IMR-90 (cell line): ENCODE measurements at places on chromosomes 6 and 20. TPM values are rescaled to one million over a fixed set of nuclear protein-coding genes. Genes with fewer than 3 reads are reported as not detected.

The TBXT gene
- polyA plus RNA-seq: not detected in 2 replicates

The MYLK2 gene
- polyA plus RNA-seq: 0.19 and 0.27 TPM in 2 replicates

The PRKN gene
- 0.09 and 0.15 TPM in 2 replicates for polyA plus RNA-seq

The OOEP gene
- polyA plus RNA-seq: not detected in 2 replicates

The KIAA1586 gene
- polyA plus RNA-seq: 3.5 and 3.6 TPM in 2 replicates

The EPHA7 gene
- not detected in 2 replicates for polyA plus RNA-seq

The PHACTR1 gene
- polyA plus RNA-seq: not detected in 2 replicates

The RRAGD gene
- not detected in 2 replicates for polyA plus RNA-seq

The GPX5 gene
- polyA plus RNA-seq: not detected in 2 replicates

The ECT2L gene
- not detected in 2 replicates for polyA plus RNA-seq

The LRFN2 gene
- not detected in 2 replicates for polyA plus RNA-seq

The CASS4 gene
- 26.5 and 29.6 TPM in 2 replicates for polyA plus RNA-seq

The SLC22A2 gene
- not detected in 2 replicates for polyA plus RNA-seq

The IL20RA gene
- 0.02 TPM in 1 of 2 replicates, not detected in the other for polyA plus RNA-seq

The KIAA0408 gene
- 1.4 and 2.9 TPM in 2 replicates for polyA plus RNA-seq

The CHRNA4 gene
- polyA plus RNA-seq: not detected in 2 replicates

The GJA10 gene
- not detected in 2 replicates for polyA plus RNA-seq

The TRIM31 gene
- polyA plus RNA-seq: not detected in 2 replicates

The IRF4 gene
- not detected in 2 replicates for polyA plus RNA-seq

The APOBEC2 gene
- not detected in 2 replicates for polyA plus RNA-seq

The BTBD3 gene
- 21.2 and 22.7 TPM in 2 replicates for polyA plus RNA-seq

The SEL1L2 gene
- not detected in 2 replicates for polyA plus RNA-seq

The SIRPB2 gene
- not detected in 2 replicates for polyA plus RNA-seq

The PPP1R14C gene
- not detected in 2 replicates for polyA plus RNA-seq

The TRIM40 gene
- polyA plus RNA-seq: not detected in 2 replicates

The HIVEP1 gene
- polyA plus RNA-seq: 13.0 and 14.4 TPM in 2 replicates

The GPR31 gene
- not detected in 2 replicates for polyA plus RNA-seq

The CPXM1 gene
- 4.5 and 4.6 TPM in 2 replicates for polyA plus RNA-seq

The SRSF3 gene
- polyA plus RNA-seq: 297 and 394 TPM in 2 replicates

The RIMS4 gene
- not detected in 2 replicates for polyA plus RNA-seq

The TPD52L1 gene
- 13.5 and 13.7 TPM in 2 replicates for polyA plus RNA-seq

The KCNK15 gene
- polyA plus RNA-seq: not detected in 2 replicates

The SLC17A9 gene
- 14.4 and 17.3 TPM in 2 replicates for polyA plus RNA-seq

The RSPO3 gene
- not detected in 2 replicates for polyA plus RNA-seq

The SNAP25 gene
- 2.0 and 2.8 TPM in 2 replicates for polyA plus RNA-seq

The B3GAT2 gene
- 0.02 and 0.03 TPM in 2 replicates for polyA plus RNA-seq

The SLC35D3 gene
- not detected in 2 replicates for polyA plus RNA-seq

The SLC17A1 gene
- polyA plus RNA-seq: not detected in 2 replicates
